CD14-positive monocyte (primary cell): ENCODE measurements at places on chromosomes 2 and 18.

DNA sequence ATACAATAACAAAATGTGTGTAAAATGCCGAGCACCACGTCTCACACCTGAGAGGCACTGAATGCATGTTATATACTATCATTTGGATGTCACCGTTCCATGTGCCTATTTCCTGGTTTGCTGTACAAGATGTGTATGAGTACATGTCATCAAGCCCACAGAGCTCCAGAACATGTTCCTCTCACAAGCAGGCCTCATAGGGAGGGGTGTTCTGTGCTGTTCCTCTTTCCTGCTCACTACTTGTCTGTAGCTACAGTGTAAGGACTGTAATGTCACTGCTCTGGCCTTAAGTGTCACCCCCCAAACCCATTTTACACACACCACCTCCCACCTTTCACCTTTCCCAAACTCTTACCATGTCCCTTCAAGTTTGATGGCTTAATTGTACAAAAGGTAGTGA lies 1.8 kb downstream of the AFF3 start:
- DNase-seq: peak; percentile 60

GRCh38 chr2:19355931-19356544 lies 2.4 kb downstream of the OSR1 start:
- no peak for DNase-seq

DNA sequence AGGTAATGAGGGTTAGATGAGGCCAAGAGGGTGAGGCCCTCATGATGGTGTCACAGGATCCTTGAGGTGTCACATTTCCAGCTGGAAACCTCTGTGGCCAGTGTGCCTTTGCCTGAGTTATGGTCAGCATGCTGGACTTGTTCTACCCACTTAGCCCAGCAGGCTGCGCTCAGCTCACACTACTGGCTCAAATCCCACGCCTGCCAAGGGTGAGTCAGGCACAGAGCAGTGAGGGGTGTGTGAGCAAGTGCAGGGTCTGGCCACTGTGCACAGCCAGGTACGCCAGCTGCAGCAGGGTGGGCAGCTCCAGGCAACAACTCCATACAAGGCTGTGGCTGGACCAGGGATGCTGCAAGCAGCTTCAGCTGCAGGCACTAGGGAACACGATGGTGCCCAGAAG lies 616.6 kb upstream of the FSHR start:
- DNase-seq: no peak

GRCh38 chr2:224645722-224646121 lies 60.6 kb upstream of the CUL3 start:
- DNase-seq: no peak

- peak; percentile 43 for DNase-seq
Observed at GRCh38 chr2:72887740-72888437, 681 bp downstream of the SPR start.

DNA sequence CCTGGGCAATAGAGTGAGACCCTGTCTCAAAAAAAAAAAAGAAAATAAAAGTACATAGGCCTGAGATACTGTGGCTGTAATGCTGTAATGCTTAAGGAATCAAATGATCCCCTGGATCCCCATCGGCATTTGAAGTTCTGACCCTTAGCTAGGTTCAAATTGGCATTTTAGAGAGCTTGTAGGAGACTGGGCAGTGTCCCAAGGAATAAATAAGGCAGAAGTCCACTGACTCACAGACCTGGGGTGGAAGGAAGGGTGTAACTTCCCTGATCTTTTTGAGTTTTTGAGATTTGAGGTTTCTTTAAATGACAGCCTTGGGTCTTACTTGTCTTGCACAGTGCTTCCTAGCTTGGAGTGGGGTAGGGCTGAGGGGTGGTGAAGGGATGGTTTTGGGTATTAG lies 553.7 kb downstream of the SLC4A3 start:
- no peak for DNase-seq
